ENCODE measurements at places on chromosomes 1 and 21.

- DNase-seq, result peak; percentile 94
These were observed 8.9 kb upstream of the LGALS8 start for GRCh38 chr1:236514703-236515442.

DNA sequence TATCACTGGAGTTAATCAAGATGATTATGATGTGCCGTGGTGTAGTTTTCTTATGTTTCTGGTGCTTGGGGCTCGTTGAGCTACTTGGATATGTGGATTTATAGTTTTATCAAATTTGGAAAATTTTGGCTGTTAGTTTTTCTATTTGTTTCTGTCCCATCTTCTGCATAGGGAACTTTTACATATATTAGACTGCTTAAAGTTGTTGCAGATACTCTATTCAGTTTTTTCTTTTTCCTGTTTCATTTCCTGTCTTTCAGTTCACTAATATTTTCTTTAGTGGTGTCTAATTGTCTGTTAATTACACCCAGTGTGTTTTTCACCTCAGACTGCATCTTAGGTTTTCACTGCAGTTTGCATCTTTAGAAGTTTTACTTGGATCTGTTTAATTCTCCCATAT lies 247.7 kb downstream of the CAMTA1 start:
- no peak for DNase-seq

DNA sequence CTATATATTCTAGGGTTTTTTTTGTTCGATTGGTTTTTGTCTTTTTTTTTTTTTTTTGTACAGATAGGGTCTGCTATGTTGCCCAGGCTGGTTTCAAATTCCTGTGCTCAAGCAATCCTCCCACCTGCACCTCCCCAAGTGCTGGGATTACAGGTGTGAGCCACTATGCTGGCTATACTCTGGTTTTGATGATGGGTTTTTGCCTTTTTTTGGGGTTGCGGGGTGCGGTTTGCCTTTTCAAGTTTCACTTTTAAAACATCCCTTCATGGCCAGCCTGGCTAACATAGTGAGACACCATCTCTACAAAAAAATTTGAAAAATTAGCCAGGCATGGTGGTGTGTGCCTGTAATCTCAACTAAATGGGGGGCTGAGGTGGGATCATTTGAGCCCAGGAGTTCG lies 10.0 kb downstream of the KDM5B start:
- no peak for DNase-seq

DNA sequence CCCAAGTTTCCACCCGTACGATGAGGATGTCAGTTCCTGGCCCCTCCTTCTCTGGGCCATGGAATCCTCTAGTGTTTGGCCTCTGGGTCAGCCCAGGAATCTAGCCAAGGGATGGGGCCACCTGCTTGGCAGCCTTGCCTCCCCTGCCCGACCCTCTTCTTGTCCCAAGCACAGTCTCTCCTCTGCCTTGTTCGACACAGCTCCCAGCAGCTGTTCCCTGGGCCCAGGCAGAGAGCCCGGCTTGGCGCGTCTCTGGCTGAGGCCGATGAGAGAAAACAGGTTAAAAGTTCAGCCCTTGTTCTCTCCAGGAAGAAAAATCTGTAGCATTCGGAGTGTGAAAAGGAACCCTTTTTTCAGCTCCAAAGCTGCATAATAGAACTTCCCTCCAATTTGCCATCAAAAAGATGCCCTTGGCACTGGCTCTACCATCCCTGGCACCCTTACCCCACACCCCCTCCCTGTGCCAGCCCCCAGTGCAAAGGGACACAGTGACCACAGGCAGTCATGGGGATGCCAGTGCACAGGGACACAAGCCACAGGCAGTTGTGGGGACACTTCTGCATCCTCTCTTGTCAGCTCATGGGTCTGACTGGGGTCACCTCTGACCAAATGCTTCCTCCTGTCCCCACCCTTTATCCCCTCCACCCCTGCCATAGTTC lies 68.4 kb downstream of the EPHB2 start:
- DNase-seq, result no peak

DNA sequence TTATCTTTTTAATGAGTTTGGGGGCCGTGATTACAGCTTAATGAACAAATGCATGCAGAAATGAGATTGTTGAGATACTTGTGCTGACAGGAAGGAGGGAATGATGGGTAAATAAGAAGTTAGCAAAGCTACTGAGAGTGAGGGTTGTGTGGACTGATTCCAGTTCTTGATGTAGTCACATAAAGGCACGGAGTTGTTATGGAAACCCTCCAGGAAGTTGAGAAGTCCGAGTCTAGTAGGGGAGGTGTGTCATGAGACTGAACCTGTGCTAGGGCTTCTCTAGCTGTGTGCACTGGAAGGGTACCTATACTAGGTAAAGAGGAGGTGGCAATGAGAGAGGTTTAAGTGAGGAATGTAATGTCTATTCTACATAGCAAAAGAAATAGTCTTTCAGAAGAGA lies 475.7 kb downstream of the USP25 start:
- no peak for DNase-seq

DNA sequence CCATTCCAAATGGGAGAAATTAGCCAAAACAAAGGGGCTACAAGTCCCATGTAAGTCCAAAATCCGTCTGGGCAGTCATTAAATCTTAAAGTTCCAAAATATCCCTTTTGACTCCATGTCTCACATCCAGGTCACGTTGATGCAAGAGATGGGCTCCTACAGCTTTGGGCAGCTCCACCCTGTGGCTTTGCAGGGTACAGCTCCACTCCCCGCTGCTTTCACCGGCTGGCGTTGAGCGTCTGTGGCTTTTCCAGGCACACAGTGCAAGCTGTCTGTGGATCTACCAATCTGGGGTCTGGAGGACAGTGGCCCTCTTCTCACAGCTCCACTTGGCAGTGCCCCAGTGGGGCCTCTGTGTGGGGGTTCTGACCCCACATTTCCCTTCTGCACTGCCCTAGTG lies 130.2 kb downstream of the TPR start:
- no peak for DNase-seq

DNA sequence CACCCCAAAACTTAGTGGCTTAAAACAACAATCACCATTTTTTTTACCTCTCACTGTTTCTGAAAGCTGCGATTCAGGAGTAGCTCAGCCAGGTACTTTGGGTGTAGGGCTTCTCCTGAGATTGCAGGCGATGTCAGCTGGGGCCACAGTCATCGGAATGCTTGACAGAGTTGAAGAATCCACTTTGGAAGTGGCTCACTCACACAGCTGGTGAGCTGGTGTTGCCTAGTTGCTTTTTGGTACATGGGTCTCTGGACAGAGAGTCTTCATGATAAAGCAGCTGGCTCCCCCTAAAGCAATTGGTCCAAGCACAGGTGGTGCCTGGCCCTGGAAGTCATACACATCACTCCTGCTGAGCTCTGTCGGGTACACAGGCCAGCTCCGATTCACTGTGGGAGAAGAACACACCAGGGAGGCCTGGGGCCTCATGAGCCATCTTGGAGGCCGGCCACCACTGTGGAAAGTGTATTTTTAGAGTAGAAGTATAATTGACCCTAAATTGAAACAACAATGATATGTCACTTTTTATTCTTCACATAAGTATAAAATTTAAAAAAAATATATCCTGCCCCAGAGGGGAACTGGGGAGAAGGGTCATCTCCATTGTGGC lies 75.2 kb upstream of the GALNT2 start:
- no peak for DNase-seq

DNA sequence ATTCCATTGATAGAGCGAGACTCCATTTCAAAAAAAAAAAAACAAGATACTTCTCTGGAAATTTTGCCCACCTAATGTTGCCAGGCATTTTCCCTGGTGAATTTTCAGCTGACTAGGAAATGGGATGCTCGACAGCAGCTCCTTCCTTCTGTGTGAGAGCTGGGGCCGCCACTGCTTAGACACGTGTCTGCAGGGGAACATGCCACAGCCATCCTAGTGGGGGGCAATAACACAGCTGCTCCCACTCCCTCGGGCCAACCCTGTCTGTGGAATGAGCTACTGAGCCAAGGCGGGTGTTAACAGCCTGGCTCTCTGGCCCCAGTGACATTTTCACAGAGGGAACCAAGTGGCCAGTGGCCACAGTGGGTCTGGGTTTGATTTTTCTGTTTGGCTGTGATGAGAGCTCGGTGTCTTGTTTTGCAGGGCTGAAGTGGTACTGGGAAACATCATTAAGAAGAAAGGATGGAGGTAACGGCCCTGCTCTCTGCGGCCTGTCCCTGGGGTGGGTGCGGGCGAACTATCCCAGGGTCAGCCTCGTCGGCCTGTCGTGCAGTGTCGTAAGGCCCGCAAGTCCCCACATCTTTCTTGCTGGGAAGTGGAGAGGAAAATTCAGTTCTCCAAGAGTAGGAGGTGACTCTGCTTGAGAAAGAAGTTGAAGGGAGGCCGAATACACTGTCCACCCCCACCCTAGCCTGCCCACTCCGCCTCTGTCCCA lies 39.2 kb downstream of the KCNAB2 start:
- no peak for DNase-seq

- DNase-seq, result no peak
These were observed 239.9 kb downstream of the TNR start for GRCh38 chr1:175503538-175503937.

- peak; percentile 41 for DNase-seq
These were observed 26.1 kb upstream of the ZNF496 start for GRCh38 chr1:247357781-247358211.

GRCh38 chr1:61091455-61091854 lies 9.1 kb downstream of the NFIA start:
- DNase-seq, result no peak

GRCh38 chr1:228005511-228006033 lies 1.2 kb upstream of the WNT3A start:
- no peak for DNase-seq

- DNase-seq, result peak; percentile 97
These were observed 212.8 kb upstream of the RAB4A start for GRCh38 chr1:229058111-229058561.

DNA sequence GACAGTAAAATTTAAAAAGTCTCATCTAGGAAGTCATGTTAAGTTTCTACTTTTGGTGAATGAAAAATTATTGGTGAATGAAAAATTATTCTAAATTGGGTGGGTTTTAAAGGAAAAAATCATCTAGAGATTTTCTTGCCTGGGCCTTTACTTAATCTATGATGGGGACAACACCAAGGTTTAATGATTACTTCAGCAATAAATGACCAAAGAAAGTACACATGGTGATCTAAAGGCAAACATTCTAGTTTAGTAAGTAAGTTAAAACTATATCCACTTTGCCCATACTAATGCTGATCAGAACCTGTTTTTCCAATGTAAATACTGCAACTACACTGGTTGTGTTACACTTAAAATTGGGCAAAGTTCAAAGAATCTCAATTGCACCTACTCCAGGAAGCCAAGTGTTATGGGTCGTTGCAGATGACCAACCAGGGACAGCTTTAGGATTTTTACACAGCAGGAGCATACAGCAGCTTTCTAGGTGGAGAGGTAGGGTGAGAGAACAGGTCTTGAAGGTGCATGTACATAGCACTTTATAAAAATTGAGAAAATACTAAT lies 14.6 kb upstream of the RPL5 start:
- no peak for DNase-seq

DNA sequence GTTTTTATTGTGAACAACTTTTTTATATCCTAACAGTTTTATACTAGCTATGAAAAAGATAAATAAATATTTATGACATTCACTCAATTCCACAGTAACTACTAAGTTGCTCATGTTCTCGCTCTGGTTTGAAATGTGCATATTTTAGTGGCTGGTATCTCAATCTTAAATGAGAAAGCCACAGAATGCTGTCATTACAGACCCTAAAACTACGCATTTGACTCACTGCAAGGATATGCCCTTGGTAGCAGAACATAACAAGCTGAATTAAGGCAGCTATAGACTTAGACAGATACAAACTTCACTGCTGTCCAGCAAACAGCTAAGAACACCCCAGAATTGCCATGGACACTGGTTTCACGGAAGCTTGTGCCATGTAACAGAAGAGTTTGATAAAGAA lies 19.0 kb downstream of the DAB1 start:
- no peak for DNase-seq

DNA sequence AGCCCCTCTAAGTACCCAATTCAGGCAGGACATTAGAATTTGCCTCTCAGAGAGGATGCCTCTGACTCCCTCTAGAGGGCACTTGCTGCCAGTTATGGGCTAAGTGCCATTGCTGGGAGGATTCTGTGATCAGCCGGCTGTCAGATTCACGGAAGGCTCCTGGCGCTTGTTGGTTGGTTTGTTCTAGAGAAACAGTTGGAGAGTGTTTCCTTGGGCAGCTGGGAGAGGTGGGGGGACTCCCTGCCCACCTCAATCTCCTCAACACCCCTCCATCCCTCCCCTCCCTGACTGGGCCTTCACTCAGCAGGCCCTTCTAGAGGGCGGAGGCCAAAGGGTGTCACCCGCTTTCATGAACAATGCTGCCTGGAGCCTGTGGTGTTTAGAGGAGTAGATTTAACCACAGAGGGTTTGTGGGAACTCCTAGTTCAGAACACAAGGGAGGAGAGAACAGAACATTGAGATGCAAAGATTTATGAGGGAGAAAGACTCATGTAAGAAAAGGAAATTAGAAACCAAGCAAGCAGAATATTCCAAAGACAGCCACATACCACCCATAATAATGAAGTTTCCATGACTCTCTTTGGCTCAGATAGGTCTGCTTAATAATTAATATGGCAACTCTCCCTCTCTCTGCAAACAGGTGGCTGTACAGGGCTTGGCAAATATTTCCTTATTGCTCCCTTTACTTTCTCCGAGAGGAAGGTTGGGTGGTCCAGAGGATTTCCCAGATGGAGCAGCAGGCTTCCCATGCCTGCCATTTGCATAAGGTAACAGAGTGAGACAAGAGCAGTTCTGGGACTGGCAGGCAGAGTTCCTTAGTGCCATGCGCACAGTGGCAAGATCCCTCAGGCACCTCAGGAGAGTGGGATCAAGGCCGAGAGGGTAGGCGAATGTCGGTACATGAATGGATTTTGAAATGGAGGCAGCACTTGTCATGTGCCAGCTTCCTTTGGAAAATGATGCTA lies 30.0 kb upstream of the ACP6 start:
- peak; percentile 16 for DNase-seq

DNA sequence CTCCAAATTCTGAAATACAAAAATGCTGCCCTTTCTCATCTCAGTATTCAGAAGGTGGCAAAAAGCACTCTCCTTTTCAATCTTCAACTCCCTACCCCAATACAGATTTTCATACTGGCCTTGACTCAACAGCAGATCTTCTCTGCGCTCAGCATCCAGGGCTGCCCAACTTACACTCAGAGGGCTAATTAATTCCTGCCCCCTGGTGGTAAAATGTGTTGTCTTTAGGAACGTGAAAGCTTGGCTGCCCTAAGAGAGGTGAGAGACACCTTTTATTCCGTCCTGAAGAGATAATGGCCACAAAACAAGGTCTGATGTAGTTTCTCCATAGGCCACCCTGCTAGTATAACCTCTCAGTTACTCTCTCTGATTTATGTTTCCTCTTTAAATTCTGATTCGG lies 25.0 kb downstream of the KRTAP24-1 start:
- DNase-seq, result no peak

- no peak for DNase-seq
These were observed 684.2 kb downstream of the LTN1 start for GRCh38 chr21:28308516-28308915.

DNA sequence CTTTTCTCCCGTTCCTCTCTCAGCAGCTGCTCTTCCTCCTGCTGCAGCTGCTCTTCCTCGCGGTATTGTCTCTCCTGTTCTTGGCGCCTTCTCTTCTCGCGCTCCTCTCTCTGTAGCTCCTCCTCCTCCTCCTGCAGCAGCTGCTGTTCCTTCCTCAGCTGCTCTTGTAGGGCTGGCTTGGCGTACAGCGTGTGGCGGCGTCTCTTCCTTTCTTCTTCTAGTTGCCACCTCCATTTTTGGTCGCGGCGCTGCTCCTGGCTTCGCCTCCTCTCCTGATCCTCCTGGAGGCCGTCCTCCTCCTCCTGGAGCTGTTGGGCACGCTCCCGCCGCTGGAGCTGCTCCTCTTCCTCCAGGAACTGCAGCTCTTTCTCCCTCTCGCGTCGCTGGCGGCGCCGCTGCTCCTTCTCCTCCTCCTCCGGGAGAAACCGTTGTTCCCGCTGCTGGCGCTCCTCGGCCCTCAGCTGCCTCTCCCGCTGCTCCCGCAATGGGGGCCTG lies 4.8 kb downstream of the TCHH start:
- no peak for DNase-seq
